ENCODE measurements at places on chromosomes 6 and 20.
A peak's percentile ranks its signal among the peaks of the same experiment; 100 is the strongest.

GRCh38 chr6:28981833-28982475 is 23.2 kb downstream of the ZNF311 start:
- peak; percentile 62 for DNase-seq

DNA sequence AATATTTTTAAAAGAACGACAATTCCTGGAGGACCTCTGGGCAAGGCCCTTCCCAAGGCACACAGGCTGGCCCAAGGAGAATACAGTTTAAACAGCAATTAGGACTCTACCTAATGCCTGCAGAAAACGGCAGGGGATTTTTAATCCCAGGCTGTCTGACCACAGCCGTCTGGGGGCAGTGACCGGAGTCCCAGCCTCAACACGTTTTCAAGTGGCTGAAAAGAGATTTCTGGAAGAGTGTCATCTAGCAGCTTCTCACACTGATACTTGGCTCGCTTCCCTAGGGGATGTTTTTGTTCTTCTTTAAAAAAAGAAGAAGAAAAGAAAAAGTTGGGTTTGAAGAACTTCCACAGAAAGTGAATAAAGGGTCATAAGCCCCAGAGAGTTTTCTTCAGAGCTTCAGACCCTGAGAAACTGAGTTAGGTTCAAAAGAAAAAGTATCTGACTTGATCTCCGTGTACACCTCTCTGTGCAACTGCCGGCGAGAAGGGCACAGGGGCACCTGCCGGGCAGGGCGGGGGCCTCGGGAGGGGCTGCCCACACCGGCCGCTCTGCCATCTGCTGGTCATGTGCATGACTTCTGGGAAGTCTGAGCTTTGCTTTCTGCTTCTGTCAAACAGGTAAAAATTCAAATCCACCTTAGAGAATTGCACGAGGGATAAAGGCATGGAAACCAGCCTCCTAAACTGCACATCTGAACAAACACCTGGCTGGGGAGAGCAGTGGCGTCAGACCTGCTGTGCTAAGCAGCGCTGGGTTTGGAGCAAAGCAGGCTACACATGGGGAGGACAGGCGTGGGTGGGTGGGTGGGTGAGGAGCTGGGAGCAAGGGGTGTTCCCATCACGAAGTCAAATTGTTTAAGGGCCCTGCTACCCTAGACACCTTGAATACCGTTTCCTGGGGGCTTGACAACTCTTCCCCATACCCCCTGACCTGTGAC is 33.0 kb downstream of the RRBP1 start:
- peak; percentile 65 for DNase-seq

GRCh38 chr6:63941747-63942470 is 306.3 kb downstream of the PHF3 start:
- no peak for DNase-seq

DNA sequence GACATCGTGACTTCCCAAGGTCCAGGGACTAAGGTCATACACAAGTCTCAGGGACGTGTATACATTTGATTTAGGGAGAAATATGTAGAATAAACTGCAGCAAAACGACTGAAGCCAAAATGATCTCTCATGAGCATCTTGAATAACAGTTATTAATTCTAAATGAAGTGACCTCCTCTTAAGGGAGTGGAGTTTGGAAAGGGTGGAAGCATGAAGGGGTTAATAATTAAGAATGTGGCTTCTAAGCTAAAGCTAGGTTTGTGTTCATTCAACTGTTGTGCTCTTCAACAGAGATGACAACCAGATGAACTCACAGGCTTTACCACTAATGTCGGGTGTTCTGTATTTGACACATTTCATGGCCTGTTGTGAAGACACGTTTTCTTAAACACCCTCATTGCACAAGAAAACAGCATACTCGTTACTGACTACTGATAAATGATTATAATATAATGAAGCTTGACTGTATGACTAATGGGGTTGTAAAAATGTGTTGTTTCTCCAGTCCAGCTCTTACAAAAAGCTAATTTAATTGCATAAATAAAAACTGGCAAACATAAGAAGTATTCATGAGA is 1.5 kb downstream of the PPP1R14C start:
- DNase-seq = no peak

DNA sequence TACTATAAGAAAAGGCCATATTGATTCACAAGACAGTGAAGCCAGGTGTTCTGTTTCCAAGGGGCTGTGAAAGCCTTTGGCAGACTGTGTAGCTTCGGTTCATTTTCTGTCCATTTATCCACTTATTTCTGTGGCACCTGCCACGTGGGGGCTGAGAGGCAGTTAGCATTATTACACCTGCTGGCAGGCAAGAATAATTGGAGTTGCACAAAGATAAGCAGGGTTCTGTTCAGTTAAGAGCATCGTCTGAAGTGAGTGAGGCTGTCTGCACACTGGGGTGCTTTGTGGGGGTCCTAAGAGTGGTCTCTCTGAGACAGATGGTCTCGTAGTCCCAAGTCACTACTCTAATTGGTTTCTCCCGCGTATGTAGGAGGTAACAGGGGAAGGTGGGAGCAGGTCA is 60.6 kb upstream of the CCN6 start:
- no peak for DNase-seq

DNA sequence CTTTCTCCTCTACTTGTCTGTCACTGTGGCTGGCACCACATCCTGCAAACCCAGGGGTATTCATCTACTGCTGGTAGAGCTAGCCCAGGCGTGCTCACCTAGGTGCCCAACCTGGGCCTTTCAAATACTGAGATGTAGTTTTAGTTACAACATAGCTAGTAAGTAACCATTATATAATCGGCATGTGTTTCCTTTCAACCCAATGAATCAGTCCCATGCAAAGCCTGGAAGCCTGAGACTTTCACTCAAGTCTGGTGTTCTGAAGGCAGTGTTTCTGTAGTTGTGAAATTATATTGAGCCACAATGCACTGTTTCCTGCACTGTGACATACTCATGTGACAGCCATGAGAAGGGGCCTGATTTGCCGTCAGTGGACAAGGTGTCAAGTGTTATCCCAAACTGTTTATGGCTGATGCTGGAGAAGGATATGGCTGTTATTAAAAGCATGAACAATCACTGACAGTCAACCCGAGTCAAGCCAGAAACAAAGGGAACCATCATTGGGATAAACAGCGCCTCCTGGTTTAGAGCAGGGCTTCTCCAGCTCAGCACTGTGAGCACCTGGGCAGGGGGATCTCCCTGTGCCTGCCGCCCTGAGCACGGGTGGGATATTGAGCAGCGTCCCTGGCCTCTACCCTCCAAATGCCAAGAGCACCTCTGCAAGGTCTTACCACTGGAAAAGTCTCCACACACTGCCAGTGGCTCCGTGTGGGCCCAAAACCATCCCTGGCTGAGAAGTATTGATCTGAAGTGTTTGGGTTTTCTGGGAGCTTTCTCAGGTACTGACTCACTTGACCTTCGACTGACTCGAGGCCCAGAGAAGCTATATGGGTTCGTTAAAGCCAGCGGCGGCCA is 1.6 kb downstream of the PSMA7 start:
- DNase-seq = no peak

DNA sequence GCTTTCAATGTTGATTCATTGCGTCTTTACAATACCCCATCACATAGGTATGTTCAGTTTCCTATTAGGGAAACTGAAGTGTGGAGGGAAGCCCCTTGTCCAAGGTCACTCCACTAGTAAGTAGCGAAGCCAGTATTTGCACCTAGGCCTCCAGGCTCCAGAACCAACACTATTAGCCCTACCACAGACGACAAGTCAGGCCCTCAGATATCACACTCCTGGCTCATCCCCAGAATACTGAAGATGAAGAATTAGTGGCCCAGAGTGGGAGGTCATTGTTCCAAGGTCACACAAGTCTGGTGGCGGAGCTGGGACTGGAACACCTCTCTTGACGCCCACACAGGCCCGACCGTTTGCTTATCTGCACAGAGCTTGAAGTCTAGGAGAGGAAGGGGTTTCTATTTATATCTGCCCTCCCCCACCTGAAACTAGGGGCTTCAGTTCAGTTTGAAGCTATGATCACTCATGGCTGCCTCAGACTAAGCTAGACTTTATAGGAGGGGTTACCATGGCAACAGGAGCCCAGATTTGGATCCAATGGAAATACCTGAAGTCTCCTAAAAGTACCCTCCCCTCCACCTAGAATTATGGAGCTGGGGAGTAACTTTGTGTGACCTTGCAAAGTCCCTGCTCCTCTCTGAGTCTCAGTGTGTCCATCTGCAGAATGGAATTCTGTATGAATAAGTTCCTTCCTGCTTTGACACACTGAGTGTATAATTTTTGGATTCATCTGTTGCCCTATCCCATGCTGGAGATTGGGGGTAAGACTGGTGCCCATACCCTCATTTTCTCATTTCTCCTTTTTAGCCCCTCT is 2.2 kb downstream of the SNTA1 start:
- no peak for DNase-seq

DNA sequence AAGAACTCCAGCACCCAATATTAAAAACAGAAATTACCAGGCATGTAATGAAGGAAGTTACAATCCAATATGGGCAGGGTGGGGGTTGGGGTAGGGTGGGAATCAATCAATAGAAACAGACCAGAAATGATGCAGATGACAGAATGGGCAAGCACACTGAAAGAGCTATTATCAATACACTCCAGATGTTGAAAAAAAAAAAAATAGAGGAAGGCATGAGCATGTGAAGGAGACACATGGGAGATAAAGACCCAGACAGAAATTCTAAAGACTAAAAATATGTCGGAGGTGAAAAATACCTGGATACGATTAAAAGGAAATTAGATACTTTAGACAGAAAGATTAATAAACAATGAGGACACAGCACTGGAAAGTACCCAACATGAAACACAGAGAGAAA is 19.1 kb upstream of the ZC3H12D start:
- DNase-seq = no peak

DNA sequence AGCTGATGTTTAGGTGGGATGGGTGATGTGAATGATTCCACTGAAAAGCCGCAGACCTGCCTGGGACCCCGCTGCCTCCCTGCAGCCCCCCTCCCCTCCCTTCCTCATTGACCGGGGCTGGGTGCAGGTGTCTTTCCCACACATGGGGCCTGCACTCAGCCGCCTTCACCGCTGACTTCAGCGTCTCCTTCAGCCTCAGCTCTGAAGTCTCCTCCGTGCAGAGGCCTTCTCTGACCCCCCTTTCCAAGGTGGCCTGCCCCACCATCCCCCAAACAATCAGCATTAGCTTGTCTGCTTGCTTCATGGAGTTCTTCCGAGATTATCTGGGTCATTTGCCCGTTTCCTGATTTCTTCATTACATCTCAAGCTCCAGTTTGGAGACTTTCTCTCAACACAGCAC is 140.7 kb downstream of the SMOC2 start:
- no peak for DNase-seq

- no peak for DNase-seq
Observed at GRCh38 chr20:53870426-53871315, 199.7 kb downstream of the BCAS1 start.

GRCh38 chr6:114157848-114158247 is 185.0 kb downstream of the HS3ST5 start:
- DNase-seq = no peak

DNA sequence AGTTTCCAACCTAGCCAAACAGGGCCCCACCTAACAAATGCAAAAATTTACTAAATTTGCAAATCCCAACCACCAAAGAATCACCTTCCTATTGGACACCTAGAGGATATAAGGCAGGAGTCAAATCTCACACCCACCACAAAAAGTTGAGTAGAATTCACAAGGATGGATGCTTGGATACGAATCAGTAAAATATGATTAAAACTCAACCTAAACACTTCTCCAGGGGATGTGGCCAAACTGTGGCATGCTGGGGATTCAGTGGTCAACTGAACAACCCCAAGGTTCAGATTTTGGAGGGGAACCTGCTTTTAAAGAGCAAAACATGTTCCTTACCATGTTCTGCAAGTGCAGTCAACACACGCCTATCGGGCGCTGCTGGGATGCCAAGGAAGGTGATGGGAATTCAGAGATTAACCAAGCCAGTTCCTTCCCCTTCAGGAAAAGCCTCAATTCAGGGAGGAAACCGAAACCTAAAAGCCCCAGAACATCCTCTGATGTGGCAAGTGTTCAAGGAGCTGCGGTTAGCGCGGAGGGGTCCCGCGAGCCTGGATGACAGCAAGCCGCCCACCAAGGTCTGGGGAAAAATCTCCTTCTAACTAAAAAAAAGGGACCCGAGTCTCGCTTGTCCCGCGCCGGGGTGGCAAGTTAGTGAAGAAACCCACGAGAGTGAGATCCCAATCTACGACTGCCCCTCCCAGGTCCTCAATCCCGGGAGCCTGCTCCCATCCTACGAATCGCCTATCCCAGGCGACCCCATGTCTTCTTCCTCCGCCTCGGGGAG is 902 bp downstream of the SAMHD1 start:
- DNase-seq = peak; percentile 31

GRCh38 chr20:51678026-51678697 is 90.0 kb downstream of the ATP9A start:
- DNase-seq = no peak

- no peak for DNase-seq
Observed at GRCh38 chr6:97138581-97138980, 144.4 kb downstream of the MMS22L start.

DNA sequence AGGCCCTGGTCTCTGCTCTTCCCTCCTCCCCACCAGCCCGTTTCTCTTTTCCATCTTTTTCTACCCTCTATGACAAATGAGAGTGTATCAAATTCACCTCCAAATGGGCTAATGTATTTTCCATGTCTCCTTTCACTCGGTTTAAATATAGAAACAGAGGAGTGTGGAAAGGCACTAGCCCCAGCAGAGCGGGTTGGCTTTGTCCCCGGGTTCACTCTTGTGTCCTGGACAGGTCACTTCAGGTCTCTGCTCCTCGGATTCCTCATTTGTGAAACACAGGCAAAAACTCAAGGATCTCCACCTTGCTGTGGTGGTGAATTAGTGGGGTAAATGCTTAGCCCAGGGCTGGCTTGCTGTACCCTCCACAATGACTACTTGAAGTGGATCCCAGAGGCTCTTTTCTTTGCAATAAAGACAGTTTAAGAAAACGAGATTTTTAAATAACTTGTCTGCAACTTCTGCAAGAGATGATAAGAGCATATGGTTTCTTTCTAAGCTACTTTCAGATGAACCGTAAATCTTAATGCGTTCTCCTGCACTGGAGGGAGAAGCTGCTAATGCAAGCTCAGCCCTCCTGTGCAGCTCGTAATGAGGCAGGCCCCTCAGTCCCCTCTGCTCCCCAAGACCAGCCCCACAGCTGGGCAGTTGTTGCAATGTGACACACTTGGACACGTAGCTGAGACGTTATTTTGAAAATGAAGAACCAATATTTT is 292.9 kb downstream of the THBS2 start:
- DNase-seq = no peak

DNA sequence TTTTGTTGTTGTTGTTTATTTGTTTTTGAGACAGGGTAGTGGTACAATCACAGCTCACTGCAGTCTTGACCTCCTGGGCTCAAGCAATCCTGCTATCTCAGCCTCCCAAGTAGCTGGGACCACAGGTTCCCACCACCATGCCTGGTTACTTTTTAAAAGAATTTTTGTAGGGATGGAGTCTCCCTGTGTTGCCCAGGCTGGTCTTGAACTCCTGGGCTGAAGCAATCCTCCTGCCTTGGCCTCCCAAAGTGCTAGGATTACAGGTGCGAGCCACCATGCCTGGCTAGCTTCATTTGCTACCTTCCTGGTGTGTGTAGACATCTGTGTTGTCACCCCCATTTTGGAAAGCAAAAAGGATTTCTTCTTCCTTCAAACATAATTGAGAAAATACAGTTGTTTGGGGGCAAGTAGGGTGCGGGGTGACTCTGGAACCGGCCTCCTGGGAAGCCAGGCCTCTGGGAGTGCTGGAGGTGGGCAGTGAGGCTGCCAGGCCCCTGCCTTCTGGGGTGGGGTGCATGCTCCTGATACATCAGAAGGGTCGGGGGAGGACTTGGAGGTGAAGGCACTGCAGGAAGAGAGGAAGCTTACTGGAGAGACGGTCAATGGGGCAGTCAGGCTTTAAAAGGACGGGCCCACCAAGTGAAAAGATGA is 28.4 kb downstream of the SYNJ2 start:
- DNase-seq = no peak

- no peak for DNase-seq
Observed at GRCh38 chr6:160132776-160133338, 11.2 kb downstream of the SLC22A1 start.

Measured in GM10248 (cell line).